Stimulated activated CD8-positive, alpha-beta memory T cell treated with anti-CD3 and anti-CD28 coated beads, Interleukin-2, amount 100 ng/mL, for 48 hours (primary cell): ENCODE measurements at places on chromosomes 4 and X.

GRCh38 chr4:73187325-73187724 lies 71.3 kb downstream of the ANKRD17 start:
- DNase-seq, result no peak

DNA sequence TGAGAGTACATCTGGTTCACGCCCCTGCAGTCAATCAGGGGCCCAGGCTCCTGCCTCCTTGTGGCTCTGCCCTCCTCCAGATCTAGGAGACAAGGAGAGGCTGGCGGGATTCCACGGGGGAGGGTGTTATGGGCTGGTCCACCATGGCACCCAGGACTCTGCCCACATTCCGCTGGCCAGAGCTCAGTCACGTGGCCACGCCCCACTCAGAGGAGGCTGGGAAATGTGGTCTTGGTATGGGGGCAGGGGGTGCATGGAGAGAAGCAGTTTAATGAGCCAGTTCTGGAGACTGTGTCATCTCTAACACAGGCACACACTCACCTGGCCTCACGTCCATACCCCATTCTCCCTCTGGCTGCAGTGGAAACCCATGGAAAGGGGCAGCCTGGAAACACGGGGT lies 31.5 kb upstream of the PSAPL1 start:
- DNase-seq, result no peak

DNA sequence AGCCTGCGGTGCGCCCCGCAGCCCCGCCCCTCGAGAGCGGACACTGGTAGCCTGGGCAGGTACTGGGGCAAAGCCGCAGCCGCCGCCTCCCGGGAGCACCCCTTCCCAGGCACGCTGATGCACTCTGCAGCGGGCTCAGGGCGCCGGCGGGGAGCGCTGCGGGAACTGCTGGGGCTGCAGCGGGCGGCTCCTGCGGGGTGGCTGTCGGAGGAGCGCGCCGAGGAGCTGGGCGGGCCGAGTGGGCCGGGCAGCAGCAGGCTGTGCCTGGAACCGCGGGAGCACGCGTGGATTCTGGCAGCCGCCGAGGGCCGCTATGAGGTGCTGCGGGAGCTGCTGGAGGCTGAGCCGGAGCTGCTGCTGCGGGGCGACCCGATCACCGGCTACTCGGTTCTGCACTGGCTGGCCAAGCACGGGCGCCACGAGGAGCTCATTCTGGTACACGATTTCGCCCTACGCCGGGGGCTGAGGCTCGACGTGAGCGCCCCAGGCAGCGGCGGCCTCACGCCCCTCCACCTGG lies 401 bp downstream of the SOWAHD start:
- DNase-seq, result no peak

DNA sequence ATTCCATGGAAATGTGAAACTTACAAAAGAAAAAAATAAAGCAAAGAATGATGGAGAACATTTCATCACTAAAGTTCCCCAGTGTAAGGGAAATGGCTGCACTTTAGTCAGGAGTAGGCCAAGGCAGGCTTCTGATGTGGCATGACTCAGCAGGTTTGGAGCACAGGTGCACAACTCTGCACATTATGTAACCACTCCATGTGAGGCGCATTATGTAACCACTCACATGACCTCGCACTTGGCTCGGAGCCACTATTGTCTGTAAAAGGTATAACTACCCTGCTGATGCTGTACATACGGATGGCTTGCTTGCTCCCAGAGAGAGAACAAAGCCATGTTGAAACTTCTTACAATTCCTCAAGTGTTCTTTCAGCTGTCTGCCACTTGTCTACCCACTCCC lies 727.6 kb downstream of the TRAM1L1 start:
- DNase-seq, result no peak

- DNase-seq, result no peak
Observed at GRCh38 chr4:74874753-74875367, 58.1 kb upstream of the PARM1 start.

GRCh38 chr4:138761638-138762220 lies 253.9 kb upstream of the NOCT start:
- DNase-seq, result no peak

- DNase-seq, result no peak
Observed at GRCh38 chrX:86806786-86807185, 658.5 kb downstream of the DACH2 start.

GRCh38 chr4:186587416-186588018 lies 32.1 kb upstream of the MTNR1A start:
- peak; percentile 40 for DNase-seq

DNA sequence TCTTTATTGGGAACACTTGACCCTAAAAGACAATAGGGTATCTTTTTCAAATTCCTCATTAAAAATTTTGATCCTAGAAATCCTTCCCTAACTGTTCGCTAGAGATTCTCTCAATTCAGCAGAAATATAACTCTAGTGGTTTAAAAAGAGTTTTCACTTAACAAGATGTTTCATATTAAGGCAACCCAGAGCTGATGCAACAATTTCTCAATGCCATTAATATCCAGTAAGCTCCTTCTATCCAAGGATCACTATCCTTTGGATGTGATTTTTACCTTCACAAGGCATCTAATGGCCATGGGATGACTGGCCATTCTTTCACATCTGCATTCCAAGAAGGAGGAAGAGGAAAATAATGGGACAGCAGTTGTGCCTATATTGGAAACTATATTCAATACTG lies 183.4 kb downstream of the ANKRD50 start:
- no peak for DNase-seq
